Fibroblast of skin of left biceps (primary cell): ENCODE measurements at places on chromosomes 4 and X.

DNA sequence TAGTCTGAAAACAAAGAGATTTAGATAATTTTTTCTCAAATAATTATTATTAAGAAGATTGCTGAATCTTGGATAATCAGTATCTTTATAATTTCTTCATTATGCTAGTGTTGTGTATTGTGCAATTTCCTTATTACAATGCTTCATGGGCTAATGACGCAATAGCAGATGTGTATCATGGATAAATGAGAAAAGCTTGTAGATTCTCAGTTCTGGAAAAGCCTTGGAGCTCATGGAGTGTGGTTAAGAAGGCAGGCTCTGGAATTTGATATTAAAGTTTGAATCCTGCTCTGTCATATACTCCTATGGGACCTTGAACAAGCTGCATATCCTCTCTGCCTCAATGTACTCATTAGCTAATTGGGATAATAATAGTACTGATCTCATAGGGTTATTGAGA is 18.9 kb upstream of the CXCL8 start:
- DNase-seq = peak; percentile 84

DNA sequence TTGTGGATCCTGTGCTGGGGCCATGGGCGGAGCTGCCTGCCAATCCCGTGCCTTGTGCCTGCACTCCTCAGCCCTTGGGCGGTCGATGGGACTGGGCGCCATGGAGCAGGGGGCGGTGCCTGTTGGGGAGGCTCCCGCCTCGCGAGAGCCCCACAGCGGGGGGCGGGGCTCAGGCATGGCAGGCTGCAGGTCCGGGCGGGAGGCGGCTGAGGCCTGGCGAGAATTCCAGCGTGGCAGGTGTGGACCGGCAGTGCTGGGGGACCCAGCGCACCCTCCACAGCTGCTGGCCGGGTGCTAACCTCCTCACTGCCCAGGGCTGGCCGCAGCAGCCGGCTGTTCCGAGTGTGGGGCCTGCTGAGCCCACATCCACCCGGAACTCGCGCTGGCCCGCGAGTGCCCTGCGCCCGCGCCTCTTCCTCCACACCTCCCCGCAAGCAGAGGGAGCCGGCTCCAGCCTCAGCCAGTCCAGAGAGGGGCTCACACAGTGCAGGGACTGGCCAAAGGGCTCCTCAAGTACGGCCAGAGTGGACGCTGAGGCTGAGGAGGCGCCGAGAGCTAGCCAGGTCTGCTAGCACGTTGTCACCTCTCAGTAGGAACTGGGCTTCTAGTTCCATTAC is 85.9 kb downstream of the GBA3 start:
- no peak for DNase-seq

DNA sequence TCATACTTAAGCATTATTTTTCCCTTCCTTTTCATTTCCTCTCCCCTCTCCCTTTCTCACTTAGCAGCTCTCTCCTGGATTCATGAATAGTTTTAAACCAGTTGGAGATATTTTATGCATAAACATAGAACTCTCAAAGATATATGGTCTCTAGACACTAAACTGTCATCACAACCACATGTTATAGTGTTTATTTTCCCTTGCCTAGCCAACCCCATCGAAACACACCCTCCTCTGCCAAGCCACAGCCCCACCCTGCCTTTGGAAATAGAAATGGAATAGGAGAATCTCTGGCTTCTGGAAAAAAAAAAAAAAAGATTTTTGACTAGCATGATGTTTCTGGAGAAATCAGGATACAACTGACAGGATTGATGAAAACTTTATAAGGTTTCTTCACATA is 64.8 kb upstream of the RBPJ start:
- DNase-seq = no peak

DNA sequence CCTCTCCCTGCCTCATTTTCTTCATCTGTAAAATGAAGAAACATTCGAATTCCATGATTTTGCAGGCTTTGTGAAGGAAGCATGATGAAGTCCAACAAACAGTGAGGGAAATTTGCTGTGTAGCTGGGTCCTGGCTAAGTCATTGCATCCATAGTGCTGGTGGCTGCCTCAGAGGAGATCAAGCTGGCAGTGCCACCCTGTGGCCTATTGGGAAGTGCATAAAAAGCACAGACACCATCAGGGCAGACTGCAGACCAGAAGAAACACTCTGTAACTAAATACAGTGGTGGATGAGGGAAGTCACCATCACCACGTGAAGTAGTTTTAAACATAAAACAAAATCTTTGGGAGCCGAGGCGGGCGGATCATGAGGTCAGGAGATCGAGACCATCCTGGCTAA is 40.7 kb upstream of the DDX3X start:
- DNase-seq = no peak

- no peak for DNase-seq
Measured at GRCh38 chrX:42714981-42715700, 62.8 kb downstream of the PPP1R2C start.

DNA sequence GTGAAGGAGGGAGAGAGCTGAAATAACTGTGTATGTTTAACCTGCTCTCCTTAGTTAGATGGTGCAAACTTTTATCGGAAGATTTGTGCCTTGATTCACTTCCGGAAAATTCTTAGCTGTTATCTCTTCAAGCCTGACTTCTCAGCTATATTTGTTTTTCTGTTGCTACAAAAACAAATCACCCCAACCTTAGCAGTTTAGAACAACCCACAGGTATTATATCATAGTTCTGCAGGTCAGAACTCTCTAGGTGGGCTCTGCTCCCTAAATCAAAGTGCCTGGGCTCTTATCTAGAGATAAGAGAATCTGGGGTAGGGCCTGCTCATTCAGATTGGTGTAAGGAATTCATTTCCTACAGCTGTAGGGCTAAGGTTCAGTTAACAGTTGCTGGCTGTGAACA is 15.1 kb upstream of the CEP135 start:
- no peak for DNase-seq

DNA sequence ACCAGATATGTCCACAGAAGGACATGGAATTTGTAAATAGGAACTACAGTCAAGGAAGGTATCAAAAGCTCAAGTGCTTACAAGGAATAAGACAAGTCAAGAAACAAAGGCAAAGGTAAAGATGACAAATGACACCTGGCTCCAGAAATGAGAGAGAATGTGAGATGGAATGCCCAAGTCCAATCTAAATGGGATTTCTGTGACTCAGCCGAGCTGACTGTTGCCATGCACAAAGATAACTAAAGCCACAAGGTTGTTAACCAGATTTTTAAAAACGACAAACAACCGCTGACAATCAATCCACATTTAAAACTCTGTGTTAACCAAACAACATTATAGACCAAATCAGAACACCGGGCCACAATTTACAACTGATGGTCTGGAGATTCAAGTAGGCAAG is 1.1 kb downstream of the NFXL1 start:
- no peak for DNase-seq

DNA sequence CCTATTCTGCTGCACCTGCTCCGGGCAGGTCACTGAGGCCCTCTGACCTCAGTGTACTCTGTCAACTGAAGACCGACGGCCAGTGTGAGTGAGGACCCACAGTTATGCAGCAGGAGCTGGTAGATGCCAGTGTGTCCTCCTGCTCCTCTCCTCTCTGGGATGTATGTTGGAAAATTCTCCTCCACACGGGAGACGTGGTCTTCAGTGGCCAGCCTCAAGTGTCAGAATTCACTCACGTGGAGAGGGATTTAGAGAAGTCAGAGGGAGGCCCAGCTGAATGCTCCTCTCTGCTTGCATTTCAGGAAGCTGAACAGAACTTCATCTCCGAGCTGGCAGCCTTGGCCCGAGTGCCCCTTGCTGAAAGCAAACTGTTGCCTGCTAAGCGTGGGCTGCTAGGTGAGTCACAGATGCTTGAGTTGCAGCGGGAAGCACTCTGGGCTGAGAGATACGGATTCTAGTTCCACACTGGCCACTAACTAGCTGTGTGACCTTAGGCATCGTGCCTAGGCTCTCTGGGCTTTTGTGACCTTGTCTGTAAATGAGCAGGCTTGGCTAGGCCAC is 83.6 kb downstream of the CRMP1 start:
- DNase-seq = no peak

- DNase-seq = no peak
Measured at GRCh38 chr4:181507180-181507835, 735.9 kb upstream of the TENM3 start.

- no peak for DNase-seq
Measured at GRCh38 chr4:3197366-3198105, 51.4 kb upstream of the MSANTD1 start.

GRCh38 chrX:1491851-1492349 is 39.2 kb upstream of the ASMTL start:
- DNase-seq = no peak

DNA sequence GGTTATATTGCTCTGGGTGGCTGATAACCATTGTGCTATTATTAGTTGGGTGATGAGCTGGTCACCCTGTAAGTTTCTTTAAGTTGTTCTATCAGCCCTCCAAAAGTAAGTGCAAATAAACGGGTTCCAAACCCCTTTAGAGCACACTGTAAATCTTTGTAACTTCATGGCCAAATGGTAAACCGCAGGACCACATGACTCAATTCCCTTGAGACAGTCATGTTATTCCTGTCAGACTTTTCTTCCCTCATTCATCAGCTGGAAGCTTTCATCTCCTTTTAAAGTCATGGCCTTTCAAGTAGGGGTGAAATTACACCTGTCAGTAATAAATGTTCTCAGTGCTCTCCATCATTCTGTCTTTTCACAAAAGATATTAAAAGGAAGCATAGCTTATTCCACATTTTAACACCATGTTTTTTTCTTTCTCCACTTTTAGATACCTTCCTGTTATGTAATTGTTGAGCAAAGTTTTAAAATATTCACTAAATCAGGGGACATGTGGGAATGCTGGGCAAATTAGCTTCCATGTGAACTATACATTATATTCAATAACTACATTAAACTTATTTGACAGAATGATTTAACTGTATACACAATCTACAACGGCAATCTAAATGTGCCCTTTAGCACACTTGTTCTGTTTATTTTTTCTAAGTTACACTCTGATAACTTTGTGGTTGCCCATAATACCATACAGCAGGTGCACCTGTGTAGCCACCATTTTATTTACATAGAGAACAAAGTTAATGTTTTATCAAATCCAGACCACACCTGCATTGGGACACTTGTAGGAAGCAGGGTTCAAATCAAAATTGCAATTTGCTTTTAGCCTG is 275.5 kb downstream of the CFAP299 start:
- DNase-seq = peak; percentile 29

DNA sequence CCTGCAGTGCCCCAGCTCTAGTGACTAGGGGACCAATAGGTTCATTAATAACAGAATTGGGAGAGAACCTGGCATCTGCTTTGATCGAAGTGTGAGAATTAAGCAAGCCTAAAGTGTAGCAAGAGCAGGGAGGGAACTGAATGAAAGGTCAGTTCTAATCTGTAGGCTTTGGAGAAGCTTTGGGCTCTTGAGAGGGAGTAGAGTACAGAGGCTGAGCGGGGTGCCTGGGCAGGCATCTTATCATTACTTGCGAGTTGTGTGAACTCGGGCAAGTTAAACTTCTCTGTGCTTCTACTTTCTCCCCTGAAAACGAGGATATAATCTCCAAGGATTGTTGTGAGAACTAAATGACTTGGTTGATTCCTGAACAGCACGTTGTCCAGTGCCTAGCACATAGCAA is 906 bp upstream of the PARM1 start:
- no peak for DNase-seq

- DNase-seq = no peak
Measured at GRCh38 chrX:141989134-141989533, 85.4 kb downstream of the MAGEC1 start.

- DNase-seq = no peak
Measured at GRCh38 chrX:40368611-40369061, 212.1 kb upstream of the ATP6AP2 start.

- no peak for DNase-seq
Measured at GRCh38 chr4:18981234-18981615, 959.7 kb upstream of the LCORL start.

DNA sequence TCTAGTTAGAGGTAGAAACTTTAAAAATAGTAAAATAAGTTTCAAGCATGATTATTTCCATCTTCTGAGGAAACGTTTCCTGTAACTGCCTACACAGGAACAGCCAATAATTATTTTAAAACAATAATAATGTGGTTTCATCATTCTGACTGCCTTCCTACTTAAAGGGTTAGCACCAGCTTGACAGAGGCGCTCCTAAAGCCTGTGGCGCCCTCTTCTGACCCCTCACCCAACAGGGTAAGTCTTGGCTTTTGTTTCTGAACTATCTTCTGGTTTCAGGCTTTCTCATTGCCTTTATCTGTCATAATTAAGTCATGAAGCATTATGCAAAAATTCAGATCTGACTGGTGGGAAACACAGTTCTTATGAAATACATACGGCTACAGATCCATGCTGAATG is 96.7 kb downstream of the ITM2A start:
- no peak for DNase-seq

DNA sequence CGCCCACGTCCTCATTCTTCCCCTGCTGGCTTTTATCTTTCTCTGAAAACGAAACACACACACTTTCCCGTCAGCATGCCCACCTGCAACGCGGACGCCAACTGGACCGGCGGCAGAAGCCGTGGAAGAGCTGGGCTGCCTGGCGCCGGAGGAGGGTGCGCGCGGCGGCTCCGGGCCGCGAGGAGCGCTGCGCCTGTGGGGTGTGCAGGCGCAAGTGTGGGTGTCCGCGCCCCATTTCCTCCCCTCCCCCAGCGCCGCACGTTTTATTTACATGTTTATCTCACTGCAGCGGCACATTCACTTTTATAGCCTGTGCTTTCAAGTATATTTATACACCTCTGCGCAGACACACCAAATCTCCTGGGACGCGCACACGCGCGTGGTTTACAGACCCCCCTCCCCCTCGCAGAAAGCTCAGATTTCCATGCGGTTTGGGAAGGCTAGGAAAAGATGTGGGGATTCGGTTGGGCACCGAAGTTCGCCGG is 1.5 kb downstream of the PITX2 start:
- DNase-seq = no peak

GRCh38 chrX:10557166-10557565 is 63.2 kb downstream of the MID1 start:
- DNase-seq = no peak

GRCh38 chr4:121034017-121034416 is 38.3 kb downstream of the NDNF start:
- DNase-seq = peak; percentile 82

- DNase-seq = no peak
Measured at GRCh38 chrX:30246769-30247489, at the start of gene MAGEB1. Gene MAGEB1 (plus strand): TSS chrX:30247146. CDS start chrX:30250494, 3,348 bp downstream.

DNA sequence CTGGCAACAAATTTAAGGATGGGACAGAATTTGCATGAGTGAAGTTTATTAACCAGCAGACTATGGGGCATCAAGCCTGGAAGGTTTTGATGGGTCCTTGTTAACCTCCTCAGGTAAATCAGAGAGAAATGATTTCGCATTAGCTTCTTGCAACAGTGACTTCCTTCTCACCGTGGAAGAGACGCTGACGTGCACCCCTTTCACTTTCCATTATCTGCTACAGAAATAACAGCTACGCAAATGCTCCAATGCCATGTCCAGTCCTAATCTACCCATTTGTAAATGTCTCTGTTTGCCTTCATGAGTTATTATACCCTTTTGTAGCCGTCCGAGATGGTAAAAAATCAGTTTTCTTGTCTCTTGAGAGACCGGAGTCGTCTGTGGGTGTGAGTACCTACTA is 100.3 kb downstream of the SLC34A2 start:
- DNase-seq = no peak
